GM12878 (cell line): ENCODE measurements at places on chromosomes 6 and 20. TPM values are rescaled to one million over a fixed set of nuclear protein-coding genes. Genes with fewer than 3 reads are reported as not detected.

DNA sequence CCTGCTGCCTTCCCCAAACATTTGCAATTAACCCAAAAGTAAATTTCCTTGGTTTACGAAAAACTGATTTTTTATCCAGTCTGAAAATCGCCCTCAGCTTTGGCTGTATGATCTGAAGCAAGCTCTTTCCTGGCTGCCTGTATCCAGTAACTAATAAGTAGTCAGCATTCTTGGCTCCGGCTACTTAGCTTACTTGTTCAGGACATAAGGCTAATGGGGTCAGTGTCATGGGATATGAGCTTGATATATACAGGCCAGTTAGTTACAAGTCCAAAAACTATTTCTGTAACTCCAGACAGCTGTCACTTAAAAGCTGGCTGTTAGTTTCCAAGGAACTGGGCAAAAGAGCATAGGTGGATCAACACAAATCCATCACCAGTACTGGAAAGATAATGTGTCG, 56.2 kb downstream of the KHDC1L start:
- DNase-seq: no peak

DNA sequence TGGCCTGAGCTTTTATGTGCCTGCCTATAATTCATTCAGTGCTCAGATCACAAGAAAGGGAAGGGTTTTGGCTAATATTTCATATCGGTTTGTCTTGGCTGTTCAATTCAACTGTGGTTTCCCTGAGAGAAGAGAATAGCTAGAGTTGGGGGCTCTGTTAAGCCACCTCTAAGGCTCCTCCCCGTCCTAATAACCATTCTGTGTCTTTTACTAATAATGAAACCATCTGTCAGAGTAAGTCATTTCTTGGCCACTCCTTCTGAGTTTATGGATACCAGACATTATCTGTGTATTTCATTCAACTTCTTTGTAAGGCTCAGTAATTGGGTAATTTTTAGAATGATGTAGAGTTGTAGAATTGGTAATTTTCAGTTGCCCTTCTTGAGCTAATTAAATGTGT, 5.2 kb downstream of the STX11 start:
- no peak for DNase-seq

DNA sequence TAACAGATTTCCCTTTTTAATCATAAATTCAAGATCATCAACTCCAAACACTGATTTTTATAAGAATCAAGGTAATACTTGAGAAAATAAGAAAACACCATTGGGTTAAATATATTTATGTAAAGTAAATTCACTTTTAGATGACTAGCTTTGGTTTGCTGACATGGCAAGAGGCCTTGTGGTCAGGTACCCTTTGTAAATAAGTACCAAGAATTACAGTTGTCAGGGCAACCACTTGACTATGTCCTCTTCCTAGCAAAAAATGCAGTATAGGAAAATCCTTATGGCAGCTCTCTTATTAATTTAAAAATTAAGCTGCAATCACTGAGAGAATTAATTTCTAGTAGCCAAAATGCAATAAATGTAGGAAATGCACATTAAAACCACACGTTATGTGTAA, 153.8 kb downstream of the INSM1 start:
- DNase-seq: no peak

DNA sequence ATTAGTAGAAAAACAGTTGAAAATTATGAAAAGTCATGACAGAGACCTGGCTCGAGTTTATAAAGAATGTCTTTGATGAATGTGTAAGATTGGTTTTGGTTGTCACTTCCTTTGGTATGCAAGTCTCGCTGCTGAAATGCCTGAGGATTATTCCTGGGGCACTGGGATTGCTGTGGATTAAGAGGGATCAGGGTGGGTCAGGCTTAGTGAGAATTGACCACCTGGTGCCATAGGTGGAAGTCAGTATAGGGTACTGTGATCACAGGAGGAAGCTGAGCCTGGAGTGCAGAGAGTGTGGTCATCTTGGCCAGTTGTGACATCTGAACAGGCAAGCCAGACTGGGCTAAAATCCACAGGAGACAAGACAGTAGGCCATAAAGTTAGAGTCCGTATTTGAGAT, 34.9 kb downstream of the CEP43 start:
- no peak for DNase-seq

DNA sequence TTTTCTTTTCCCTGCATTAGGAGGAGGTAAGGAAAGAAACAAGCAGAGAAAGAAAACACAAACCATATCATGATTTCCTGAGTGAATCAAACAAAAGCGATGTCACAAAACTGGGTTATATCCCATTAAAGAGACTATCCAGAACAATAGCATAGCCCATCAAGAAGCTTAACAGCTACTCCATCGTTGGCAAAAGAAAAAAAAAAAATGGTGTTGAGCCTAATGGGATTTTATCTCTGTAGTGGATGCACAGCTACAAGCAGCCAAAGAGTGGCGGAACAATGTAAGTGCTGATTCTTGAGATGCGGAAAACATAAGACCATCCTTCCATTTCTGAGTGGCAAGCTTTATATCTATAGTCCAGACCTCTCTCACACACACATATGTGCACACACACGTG, 106.2 kb upstream of the NRSN1 start:
- DNase-seq: no peak

GRCh38 chr6:88179692-88180091, 13.5 kb upstream of the CNR1 start:
- DNase-seq: peak; percentile 66

DNA sequence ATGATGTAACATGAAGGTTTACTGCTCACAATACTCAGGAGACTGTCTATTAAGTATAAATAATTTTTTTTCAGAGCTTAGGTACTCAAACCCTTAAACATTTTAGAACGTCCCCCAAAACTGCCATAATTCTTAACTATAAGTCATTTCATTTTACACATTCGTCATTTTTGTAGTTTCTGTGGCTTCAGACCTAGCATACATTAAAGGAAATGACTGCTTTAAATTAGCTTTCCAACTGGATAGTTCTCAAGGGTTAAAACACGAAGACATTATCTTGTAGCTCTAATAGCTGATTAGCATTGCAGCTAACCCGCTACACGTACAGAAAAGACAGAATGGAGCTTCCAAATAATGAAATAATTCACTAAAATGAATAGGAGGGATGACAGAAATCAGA, 24.9 kb upstream of the PLN start:
- DNase-seq: no peak

DNA sequence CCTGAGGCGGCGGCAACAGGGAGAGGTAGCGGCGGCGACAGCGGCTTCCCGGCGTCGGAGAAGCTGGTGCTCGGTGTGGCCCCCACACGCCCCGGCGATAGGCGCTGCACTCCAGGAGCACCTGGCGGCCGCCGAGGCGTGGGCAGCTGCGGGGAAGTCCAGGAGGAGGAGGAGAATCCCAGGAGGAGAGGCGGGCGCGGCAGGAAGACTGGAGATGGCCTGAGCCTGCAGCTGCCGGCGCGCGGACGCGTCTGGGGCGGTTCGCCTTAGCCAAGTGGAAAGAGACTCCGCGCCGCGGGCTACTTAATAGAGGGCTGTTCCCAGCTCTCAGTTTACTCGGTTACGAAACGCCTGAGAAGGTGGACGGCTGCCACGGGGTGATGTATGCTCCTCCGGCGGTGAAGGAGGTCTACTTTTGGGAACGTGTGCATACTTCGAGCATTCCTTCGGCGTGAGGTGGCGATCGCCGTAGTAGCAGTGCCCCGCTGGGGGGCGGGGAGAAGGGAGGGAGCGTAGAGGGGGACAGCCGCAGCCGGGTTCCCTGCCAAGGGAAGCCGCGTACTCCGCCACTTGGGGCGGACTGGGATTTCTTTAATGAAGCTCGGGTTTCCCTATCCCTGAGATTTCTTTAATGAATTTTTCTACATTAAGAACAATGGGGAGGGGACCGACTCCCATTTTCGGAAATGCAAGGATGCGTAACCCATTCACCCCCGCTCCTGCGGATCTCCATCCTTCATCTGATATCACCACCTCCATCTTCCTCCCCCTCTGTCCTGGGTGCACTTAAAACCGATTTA, at the start of gene COL12A1:
COL12A1 (minus strand) TSS at position 278 of the 800 bp plus-strand sequence. CDS start 3,261 bp downstream, outside the sequence.
- DNase-seq: no peak

DNA sequence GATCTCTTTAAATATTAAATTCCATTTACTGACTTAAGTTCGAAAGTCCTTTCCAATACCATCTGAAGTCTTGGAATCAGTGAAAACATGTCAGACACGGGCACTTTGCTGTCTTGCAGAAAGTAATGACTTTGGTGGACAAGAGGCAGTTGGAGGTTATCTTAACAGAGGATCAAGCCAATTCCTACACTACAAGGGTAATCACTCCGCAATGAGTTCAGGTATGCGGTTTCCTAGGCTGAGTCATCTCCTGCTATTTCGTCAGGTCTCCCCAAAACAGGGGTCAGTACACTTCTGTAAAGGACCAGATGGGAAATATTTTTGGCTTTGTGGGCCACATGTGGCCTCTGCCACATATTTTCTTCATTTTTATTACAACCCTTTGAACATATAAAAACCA, 656.6 kb downstream of the KIF16B start:
- no peak for DNase-seq

DNA sequence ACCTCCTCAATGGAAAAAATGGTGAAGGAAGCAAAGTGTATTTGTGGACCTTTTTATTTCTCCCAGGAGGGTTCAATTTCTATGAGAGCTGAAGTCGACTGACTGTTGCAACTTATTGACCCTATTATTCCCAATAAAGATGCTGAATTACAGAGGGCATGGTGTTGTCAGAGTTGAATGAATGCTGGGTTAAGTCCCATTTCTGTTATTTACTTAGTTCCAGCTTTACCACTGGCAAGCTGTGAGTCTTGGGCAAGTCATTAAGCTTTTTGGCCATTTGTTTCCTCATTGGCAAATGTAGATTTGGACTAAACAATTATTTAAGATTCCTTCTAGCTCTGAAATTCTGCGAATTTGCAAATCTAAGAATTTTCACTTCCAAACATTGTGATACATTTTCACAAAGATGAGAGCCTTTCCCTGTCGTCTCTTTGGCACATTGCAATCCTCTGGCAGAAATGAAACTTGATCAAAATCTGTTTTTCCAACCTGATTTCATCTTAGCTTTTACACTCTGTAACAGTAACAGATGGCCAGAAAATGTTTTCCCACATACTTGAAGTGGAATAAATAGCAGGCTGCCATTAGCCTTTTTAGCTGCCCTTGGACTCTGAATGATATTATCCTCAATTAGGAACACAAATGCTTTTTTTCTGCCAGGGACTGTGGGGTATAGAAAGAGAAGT, 21.3 kb downstream of the BLTP3A start:
- DNase-seq: no peak

The STK35 gene
- polyA plus RNA-seq: 8.3 and 9.4 TPM in 2 replicates
